ENCODE measurements at places on chromosomes 4 and X. TPM values are rescaled to one million over a fixed set of nuclear protein-coding genes. Genes with fewer than 3 reads are reported as not detected.

- peak; percentile 69 for DNase-seq
These were observed 564 bp downstream of the PGK1 start for GRCh38 chrX:78104447-78105176.

DNA sequence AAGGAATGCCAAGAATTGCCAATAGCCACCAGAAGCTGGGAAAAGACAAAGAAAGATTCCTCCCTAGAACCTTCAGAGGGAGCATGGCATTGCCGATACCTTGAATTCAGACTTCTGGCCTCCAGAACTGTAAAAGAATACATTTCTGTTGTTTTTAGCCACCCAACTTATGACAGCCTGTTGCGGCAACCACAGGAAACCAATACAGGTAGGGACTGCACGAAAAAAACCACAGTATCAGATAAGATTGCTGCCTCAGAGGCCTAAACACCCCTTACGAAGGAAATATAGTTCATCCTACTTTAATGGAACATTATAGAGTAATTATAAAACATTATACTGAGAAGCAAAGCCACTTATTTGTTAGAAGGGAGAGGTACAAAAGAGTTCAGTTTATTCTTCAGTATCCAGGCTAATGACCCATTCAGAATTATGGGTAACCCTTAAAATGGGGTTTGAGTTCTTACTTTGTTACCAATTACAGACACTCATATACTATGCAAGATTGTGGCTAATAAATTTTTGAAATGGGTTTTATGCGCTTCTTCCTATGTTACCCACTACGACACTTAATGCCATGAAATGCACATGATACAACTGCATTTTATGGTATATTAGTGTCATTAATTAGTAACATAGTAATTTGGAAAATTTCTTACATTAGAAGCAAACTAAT, 37.4 kb upstream of the SMIM10L2A start:
- no peak for DNase-seq

DNA sequence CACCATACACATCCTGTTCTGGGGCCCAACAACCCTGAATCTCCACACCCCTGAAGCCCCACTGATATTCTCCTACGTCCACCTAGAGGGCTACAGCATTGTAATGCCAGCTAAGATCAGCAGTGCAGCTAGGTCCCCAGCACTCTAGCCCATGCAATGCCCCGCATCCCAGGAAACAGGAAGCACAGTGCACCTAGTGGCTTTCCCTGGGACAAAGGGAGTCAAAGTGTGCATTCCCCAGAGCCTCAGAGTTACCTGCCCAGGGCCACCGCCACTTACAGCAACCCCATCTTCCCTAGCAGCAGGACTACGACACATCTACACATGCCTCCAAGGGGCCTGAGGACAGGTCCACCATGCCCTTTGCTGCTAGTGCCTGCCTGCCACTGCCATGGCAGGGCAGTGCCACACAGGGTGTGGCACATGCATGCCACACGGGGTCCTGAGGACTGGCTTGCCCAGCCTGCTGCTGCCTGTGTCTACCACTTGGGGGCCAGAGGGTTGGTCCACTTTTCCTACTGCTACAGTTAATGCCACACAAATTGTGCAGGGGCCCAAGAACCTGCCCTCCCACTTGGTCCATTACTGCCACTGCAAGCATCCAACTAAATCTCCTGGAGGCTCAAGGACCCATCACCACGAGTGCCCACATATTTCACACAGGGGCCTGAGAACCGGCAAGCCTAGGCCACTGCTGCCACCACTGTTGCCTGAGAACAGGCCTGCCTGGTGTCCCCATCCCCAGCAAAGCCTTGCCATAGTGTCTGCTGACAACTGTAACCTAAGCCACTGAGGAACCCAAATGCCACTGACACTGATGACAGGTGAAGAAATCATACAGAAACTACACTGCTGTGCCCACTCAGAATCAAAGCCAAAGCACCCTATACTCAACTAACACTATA, 23.7 kb downstream of the TLR6 start:
- no peak for DNase-seq

- DNase-seq: no peak
These were observed 236.1 kb upstream of the EDNRA start for GRCh38 chr4:147244786-147245185.

DNA sequence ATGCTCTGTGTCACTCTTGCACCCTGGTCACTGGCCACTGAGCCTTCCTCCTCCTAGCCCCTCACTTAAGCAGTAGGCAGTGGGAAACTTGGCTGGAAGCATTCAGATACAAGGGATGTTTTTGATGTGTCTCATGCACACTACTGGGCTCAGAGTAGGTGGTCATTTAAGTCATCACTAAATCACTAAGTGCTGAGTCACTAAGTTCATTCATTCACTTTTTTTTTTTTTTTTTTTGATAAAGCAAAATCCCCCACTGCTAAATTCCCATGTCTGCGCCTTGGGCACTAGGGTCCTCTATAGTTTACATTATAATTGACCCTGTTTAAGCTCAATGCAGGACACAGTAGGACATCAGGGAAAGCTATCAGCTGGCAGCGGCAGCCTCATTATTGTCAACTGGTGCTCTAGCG, 182.4 kb upstream of the MBNL3 start:
- DNase-seq: no peak

DNA sequence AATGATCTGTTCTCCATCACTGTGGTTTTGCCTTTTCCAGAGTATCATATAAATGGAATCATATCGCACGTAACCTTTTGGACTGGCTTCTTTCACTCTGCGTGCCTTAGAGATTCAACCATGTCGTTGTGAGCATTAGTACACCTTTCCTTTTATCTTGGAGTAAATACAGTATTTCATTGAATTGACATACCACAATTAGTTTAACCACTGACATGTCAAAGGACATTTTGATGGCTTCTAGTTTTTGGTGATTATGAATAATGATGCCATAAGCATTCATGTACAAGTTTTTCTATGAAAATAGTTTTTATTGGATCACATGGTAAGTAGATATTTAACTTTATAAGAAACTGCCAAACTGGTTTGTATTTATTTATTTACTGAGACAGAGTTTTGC, 35.2 kb downstream of the DDX3X start:
- no peak for DNase-seq

GRCh38 chr4:40755616-40756015, 5.9 kb downstream of the NSUN7 start:
- DNase-seq: no peak

TRIM75 gene
- not detected for total RNA-seq
